Central memory CD8-positive, alpha-beta T cell (primary cell): ENCODE measurements at places on chromosomes 4 and X.
A peak's percentile ranks its signal among the peaks of the same experiment; 100 is the strongest.

DNA sequence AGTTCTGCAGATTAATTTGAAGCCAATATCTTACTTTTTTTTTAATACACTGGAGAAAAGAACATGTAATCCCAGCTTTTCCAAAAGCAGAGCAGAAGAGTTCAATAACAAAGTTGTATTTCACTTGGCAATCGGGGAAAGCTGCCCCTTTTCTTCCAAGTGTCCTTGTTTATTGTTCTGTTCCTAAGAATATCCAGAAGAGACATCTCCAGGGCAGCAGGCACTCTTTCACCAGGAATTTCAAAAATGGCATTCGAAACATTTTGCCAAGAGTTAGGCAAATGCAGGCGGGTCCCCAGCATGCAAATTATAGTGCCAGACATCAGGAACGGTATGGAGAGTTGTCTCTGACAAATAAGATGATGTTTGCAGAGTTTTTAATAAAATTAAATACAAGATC is 494.5 kb downstream of the BCOR start:
- DNase-seq, result no peak

DNA sequence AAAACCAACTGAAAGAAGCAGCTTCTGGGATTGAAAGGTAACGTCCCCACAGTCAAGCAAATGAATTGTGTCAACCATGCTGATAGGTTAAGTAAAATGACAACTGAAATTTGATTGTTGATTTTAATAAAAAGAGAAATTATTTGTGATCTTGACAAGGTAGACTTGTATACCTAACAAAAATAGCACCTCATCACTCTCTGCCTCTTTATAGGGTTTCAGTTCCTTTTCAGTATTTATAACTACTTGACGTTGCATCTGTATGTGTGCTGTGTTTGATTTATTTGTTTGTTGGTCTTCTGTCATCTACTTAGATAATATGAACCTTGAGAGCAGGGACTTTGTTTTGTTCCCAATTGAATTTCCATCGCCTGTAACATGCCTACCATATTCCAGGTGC is 7.9 kb upstream of the PPP3CA start:
- no peak for DNase-seq

DNA sequence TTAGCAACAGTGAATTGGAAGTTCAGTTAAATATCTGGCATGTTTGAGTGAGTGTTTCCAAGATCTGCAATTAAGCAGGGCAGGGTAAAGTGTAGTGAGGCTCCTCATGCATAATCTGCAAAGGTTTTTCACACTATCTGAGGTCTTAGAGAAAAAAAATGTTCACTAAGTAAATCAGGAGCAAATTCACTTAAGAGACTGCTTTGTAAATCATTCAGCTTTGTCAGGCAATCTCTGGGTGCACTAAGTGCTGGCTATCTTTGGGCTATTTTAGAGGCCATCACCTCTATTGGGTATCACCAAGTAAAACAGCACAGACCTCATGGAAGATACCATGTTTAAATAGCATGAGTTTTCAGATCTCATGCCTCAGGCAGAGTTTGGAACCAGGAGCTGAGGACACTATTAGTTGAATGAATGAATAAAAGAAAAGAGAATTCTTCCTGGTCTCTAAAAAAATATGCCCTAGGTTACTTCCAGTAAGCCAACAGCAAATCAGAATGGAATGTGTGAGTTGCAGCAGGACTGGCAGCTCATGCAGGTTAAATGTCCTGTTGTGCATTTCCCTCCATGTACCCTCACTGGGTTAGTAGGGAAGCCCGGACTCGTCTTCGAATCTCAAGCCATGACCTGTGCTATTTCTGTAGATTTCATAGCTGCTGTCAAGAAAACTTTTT is 195.3 kb downstream of the KCNIP4 start:
- no peak for DNase-seq

GRCh38 chr4:105273230-105273629 is 126.6 kb downstream of the TET2 start:
- DNase-seq, result no peak

GRCh38 chrX:38484607-38485498 is 76.5 kb upstream of the TSPAN7 start:
- no peak for DNase-seq

GRCh38 chr4:98891478-98892337 is 37.2 kb downstream of the EIF4E start:
- no peak for DNase-seq

GRCh38 chrX:101160001-101160400 is 59.6 kb upstream of the DRP2 start:
- DNase-seq, result no peak

- DNase-seq, result peak; percentile 8
Measured at GRCh38 chr4:2305766-2306501, 44.0 kb upstream of the MXD4 start.

DNA sequence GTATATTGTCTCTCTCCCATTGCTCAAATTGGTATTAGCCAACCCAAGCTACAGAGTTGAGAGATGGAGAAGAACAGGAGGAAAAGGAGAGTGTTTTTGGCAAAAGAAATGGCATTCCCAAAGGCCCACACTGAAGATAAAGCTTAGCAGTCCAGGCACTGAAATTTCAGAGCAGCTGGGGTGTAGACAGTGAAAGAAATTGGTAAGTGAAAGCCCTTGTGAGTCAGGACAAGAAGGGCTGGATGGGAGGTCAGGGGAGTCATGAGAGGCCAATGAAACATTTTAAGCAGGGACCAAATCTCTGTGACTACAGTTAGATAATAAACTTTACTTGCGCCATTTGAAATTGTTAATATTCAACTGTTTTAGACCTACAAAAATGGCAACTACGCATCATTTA is 177.7 kb downstream of the ADAMTS3 start:
- DNase-seq, result no peak

GRCh38 chr4:41280010-41280409 is 23.3 kb downstream of the UCHL1 start:
- DNase-seq, result no peak

GRCh38 chrX:16457239-16457638 is 192.7 kb upstream of the S100G start:
- DNase-seq, result no peak

DNA sequence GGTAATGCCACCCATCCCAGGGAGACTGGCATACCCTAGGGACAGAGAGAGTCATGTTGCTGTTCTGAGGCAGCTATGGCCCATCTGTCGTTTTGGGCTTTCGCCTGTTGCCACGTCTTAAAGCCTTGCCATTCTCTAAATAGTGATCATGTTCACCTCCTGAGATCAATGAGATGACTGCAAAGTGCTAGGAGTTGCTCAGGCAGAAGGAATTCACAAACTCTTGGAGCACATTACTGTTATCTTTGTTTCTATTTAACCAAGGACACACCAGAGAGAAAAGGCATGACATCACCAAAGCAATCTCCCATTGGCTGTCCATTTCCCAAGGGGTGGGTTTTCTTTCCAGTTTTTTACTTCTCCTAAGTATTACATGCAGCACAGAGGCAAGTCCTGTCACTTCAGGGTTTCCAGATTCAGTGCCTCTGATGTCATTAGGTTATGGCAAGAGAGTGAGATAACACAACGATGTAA is 37.1 kb upstream of the SETD7 start:
- DNase-seq, result no peak

DNA sequence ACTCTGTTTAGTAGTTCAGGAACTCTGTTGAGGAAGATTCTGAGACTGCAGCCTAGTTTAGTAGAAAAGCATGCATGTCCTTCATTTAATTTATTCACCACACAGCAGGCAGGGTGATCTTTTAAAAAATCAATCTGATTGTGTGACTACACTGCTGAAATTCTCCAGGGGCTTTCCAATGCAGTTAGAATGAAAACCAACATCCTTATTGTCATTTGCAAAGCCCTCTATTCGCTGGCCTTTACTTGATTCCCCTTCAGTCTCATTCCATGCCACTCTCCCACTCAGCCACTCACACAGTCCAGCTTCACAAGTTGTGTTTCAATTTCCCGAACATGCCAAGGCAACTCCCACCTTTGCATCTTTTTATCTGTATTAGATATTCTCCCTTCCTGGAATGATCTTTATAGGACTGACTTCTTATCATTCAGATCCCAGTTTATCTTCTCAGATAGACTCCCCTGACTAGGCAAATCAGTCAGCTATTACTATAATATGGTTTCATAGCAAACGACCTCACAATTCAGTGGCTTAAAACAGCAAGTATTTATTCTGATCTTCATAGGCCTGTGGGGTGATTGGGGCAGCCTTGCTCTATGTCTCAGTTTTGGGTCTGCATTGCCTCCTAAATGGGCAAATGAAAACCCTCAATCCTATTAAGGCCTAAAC is 21.3 kb upstream of the FTHL17 start:
- no peak for DNase-seq

DNA sequence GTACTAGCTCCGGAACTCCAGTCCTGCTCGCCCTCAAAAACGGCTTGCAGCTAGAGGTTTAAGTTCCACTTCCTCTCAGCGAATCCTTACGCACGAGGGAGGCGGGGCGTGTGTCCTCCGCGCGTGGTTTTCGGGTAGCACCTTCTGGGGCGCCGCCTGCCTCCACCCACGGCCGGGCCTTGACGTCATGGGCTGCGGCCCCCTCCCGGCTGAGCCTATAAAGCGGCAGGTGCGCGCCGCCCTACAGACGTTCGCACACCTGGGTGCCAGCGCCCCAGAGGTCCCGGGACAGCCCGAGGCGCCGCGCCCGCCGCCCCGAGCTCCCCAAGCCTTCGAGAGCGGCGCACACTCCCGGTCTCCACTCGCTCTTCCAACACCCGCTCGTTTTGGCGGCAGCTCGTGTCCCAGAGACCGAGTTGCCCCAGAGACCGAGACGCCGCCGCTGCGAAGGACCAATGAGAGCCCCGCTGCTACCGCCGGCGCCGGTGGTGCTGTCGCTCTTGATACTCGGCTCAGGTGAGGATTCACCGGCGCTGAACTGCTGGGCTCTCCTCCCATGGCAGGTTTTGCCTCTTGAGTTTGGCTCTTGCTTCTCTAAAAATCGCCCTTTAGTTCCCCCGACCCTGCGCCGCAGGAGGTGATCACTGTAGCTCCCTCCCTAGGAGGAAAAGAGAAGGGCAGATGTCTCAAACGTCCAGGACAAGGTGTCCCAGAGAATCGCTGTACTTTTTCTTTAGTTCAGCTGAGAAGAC is at the start of gene AREG:
AREG (plus strand) TSS at position 246 of the 752 bp plus-strand sequence; CDS start at position 456, 210 bp downstream.
- peak; percentile 86 for DNase-seq

DNA sequence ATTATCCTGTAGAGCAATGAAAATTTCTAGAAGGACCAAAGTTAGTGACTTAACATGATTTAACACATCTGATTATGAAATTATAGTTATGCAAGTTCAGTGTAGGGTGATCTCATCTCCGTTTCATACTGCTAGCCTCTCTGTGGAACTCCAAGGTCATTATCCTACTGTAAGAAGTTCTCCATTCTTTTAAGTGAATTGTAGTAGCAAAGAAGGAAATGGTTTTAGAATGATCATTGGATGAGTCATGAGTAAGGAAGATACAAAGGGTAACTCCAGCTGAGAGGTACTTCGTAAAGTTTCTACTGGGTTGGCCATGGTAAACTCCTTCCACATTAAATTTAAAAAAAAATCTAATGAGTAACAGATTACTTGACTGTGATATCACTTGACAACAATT is 215.0 kb upstream of the GIMD1 start:
- DNase-seq, result no peak

DNA sequence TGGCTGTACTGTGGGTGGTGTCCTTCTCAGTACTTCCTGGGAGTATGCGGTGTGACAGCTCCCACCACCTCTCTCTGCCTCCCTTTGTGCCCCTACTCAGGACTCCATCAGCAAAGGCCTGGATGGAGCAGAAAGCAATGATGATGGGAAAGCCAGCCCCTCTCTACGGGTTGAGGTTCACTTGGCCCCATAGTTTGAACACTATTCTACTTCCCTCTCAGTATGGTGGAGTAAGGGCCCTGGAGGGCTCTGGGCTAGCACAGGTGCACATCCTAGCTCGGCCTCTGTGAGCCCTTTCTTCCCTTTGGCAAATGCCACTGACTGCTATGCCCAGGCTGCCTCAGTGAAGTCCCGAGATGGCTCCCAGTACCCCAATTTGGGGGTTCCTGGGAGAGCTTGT is 31.0 kb downstream of the PRPS1 start:
- DNase-seq, result no peak

- DNase-seq, result no peak
Measured at GRCh38 chrX:2917767-2918166, 11.4 kb downstream of the ARSD start.

- DNase-seq, result no peak
Measured at GRCh38 chr4:55445921-55446577, 50.3 kb downstream of the TMEM165 start.

GRCh38 chrX:1385253-1386223 is 6.4 kb downstream of the SLC25A6 start:
- no peak for DNase-seq

DNA sequence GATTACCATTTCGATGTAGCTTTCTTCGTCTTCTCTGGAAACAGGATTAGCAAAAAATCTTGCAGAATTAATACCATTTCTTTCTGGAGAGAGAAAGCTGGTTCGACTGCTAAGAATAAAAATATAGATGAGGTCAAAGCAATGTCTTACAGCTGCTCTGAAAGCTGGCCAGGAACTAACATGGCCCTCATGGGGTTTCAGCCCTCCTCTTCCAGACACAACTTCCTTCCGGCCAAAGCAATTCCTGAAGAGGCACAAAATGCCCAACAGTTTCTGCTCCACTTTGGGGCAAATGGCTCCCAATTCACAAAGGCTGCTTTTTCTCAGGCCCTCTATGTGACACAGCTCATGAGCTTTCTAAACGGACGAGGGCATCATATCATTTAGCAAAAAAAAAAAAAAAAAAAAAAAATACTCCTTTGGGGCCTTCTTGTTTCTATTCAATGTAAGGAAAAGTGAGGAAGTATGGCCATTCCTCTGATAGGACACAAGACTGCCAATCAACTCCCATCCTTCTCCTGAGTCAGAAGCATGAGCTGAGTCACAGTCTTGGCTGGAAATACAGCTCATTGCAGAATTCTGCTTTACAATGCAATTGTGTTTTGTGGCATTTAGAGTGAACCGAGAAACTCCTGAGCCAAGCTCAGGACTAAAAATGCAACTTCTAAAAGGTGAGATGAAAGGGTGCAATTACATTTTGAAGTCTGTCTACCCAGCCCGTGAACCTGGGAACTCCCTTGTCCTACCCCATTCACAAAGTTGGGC is 42.7 kb upstream of the CTAG2 start:
- no peak for DNase-seq

DNA sequence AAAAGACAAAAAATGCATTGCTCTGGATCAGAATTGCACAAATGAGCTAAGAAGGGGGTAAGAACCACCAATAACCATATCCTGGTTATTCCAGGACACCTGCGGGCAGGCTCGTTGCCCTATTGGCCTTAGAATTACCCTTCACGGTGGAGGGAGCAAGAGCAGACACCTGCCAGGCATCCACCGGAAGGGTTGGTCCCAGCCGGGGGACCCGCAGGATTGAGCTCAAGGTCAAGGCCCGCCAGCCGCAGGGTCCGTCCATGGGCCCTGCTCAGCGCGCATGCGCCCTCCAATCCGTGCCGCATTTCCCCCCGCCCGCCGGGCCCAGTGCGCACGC is 575 bp downstream of the SLC25A6 start:
- no peak for DNase-seq
